ENCODE measurements at places on chromosomes 1 and 21.

DNA sequence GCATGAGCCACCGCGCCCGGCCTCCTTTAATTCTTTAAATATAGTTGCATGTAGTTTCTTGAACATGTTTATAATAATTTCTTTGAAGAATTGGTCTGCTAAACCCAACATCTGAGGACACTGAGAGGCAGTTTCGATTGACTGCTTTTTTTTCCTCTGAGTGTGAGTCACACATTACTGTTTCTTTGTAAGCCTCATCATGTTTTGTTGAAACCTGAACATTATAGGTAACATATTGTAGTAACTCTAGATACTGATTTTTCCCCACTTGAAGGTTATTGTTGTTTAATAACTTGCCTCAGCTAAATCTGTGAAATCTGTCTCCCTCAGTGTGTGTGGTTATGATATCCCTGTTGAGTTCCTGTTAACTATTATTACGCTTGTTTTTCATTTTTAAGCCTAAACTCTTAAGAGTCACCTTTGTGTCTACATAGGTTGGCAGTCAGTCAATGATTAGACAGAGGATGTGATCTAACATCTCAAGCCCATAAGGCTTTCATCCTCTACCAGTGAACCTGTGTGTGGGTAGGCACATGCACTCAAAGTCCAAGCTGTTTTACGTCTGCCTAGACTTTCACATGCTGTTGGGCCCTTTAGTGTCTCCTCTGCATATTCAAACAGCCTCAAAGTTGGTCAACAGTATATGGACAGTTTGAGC is 155.5 kb downstream of the KCNH1 start:
- DNase-seq: no peak

DNA sequence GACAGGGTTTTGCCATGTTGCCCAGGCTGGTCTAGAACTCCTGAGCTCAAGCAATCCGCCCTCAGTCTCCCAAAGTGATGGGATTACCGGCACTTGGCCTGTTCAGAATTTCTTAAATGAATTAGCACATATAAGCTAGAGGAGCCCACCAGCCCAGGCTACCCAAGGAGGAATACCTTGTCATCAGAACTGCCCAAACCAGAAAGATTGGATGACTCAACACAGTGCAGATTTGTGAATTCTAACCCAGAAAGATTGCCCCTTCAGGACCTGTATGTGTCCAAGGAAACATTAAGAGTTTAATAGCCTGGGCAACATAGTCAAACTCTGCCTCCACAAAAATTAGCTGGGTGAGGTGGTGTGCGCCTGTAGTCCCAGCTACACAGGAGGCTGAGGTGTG is 14.0 kb upstream of the LIN9 start:
- no peak for DNase-seq

DNA sequence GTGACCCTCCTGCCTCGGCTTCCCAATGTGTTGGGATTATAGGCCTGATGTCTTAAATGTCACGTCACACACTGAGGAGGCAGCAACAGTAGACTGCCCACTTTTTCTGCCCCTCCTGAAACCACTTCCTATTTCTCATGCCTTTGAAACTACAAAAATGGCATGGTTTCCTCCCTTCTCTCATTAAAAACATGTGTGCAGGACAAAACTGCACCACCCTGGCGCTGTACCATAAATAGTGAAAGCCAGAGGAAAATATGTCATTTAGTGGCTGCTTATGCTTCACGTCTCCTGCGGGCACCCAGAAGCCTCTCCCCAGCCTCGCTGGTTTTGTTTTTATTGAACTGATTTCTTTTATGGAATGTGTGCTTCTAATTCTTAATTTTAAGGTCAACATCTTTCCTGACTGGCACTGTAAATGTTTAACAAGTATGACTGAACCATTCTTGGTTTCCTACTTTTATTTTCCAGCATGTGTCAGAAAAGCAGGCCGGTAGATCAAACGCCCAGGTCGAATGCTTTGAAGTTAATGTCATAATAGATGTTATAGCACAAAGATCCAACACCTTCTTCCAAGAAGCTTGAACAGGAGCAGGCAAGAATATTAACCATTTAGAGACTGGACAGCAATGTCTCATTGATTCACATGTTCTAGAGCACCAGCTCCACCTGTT is 59.6 kb upstream of the C1orf87 start:
- DNase-seq: peak; percentile 50

- DNase-seq: no peak
These were observed 647.6 kb upstream of the PKN2 start for GRCh38 chr1:88036345-88037014.

GRCh38 chr1:26175346-26175745 is 1.9 kb upstream of the CNKSR1 start:
- no peak for DNase-seq

GRCh38 chr21:35046880-35047229 is 2.2 kb downstream of the RUNX1 start:
- DNase-seq: no peak

GRCh38 chr1:58934706-58935105 is 150.9 kb upstream of the JUN start:
- DNase-seq: no peak

GRCh38 chr1:115890580-115890979 is 49.7 kb upstream of the NHLH2 start:
- DNase-seq: no peak

DNA sequence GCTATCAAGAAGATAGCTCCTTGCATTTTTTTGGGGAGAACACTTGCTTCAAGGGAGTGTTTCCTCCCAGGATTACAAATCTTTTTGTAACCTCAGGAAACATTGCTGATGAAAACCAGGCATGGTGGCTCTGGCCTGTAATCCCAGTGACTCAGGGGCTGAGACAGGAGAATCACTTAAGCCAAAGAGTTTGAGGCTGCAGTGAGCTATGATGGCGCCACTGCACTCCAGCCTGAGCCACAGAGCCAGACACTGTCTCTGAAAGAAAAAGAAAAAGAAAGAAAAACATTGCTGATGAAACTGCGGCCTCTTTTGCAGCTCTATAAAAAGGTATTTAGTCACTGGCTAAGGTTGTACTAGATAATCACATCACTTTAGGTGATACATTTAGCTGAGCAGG is 7.3 kb downstream of the RNU1-2 start:
- peak; percentile 55 for DNase-seq

DNA sequence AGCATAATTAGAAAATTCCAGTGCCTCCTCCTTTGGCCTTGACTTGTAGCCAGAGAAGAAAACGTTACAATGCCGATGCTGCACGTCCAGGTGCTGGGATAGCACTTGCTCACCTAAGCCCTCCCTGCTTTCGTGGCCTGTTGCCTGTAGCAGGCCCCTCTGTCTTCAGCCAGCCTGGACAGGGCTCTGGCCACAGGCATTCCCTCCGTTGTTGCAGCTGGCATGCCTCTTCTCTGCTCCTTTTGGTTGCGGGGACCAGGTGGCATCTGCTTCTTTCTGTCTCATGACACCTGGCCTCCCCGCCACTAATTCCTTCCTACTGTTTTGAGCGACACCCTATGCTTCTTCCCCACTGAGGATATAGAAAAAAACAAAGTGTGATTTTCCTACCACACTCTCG is 54.6 kb upstream of the MORC3 start:
- no peak for DNase-seq

- no peak for DNase-seq
These were observed 55.9 kb upstream of the SAMD13 start for GRCh38 chr1:84245563-84245962.

DNA sequence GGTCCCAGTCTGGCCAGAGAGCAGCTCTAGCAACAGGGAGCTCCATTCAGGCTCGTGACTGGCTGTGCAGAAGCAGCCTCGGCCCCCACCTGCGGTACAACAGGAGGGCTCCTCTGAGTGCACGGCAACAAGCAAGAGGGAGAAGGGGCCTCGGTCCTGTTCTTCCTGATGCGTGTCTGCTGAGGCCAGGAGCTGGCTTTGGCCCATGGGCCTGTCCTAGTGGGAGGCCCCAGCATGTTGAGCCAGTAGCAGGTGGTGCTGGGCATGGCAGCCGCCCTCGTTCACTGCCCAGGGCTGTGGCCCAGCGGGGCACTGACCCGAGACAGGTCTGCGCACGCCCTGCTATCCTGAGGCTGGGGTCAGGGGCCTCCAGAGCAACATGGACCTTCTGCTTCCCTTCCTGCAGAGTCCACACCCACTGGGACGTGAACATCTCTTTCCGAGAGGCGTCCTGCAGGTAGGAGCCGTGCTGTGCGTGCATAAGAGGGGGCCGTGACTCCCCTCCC is 7.0 kb downstream of the SAMD11 start:
- DNase-seq: no peak

GRCh38 chr1:110163591-110163990 is 13.3 kb downstream of the SLC6A17 start:
- no peak for DNase-seq

DNA sequence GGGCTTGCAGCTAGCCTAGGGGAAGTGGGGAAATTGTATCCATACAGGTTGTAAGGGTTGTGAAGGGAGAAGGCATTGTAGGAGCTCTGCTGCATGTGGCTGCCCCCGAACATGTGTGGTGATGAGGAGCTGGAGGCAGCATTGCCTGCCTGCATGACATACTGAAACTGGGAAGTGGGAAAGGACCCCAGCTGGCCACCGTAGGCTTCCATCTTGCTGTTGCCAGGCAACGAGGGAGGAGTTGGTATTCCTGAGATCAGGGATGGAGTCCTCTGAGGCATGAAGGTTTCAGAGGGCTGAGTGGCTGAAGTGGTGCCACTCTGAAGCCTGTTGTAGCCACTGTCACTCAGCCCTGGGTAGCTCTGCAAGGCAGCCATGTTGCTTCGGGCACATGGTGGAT is 103.2 kb downstream of the TBX15 start:
- DNase-seq: no peak

DNA sequence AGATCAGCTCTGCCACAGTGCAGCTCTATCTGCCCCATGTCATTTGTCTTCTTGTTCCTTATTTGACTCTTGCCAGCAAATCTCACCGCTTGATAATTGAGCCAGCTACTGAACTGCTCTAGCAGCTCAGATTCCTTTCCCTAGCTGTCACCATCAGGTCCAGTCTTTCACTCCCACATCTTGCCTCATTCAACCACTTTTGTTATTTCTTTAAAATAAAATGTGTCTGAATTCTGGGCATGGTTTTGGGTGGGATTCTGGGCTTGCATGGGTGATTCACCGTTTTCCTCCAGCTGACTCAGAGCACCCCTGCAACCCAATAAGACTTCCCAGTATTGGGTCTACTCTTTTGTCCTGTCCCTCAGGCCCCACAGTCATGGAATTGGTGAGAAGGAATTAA is 215.7 kb downstream of the DSCAM start:
- no peak for DNase-seq

- DNase-seq: no peak
These were observed 36.0 kb downstream of the ATP1A1 start for GRCh38 chr1:116408803-116409720.

- DNase-seq: no peak
These were observed 1.2 kb downstream of the CHD5 start for GRCh38 chr1:6178751-6179563.

DNA sequence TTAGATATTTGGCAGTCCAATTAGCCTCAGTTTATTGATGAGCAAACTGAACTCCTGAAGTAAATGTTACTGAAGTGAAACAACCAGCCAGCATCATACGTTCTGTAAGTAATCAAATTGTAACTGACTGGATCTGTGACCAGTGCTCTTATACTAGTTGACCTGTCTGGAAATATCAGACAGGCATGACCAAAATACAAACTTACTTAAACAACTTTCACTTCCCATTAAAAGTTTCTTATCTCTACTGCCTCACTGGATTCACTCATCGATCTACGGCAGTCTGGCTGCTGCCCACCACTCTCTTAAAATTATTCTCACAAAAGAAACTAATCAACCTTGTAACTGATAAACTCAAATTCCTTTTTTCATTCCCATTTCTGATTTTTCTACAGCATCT is 56.4 kb downstream of the WDR3 start:
- no peak for DNase-seq

DNA sequence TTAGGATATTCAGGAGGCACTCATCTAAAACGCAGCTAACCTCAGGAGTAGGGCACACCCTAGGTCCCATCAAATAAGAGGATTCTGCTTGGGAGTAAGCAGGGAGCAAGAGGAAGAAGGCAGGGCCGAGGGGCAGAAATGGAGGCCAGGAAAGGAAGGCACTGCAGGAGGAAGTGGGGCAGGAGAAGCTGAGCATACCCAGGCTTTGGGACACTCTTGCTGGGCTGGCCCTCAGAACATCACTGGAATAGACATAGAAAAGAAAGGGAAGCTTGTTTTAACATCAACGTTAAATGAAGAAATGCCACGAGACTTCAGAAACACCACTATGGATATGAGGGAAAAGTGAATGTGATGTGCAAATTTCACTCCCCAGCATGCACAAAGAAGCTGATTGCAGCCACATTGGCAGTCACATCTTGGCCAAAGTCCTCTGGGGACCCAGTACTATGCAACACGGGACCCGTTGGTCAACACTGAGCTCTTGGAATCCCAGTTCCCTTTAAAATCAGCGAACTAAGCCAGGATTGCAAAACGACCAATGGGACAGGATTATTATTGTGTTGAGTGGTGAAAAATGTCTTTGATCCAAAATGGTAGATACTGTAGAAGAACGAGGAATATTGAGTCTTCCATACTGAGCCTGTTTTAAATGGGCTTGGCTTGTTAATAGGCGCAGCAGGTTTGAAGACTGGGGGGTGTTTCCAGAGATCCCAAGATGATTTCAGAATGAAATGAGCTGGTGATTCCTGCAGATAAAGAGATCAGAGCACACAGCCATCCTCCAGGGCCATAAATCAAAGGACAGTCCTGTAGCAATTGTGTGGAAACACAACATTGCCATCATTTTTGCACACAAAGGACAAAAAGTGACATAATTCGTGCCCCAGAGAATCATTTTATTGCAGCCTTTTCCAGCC is 152.4 kb downstream of the TOMM20 start:
- no peak for DNase-seq

GRCh38 chr1:8477166-8477982 is 159.5 kb downstream of the SLC45A1 start:
- no peak for DNase-seq

GRCh38 chr1:145999321-146000024 is 3.1 kb upstream of the TXNIP start:
- no peak for DNase-seq

DNA sequence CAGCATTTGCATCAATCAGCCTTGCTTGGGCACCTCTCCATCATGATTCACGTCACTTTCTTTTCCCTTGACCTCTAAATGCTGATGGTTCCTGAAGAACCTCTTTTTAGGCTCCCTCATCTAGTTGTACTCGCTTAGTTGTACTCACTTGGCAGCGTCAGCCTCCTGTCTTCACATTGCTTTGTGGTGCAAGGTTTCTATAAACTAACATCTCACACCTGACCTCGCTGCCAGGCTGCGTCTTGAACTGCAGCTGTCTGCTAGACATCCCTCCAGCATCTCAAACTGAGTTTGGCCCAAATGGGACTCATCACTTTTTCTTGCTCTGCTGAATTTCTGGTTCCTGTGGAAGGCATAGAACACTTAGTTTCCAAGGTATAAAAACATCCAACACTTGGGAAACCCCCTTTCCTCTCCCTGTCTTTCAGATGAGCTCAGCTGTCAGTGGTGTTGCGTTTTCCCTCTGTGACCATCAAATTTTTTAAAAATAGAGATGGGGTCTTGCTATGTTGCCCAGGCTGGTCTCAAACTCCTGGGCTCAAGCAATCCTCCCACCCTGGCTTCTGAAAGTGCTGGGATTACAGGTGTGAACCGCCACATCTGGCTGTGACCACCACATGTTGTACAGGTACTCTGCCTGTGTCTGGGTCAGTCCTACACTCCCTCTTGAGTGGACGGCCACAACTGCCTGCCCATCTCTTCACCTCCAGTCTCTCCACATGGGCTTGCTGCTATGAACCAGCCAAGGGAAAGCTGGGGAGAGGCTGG is 66.9 kb downstream of the SYT6 start:
- DNase-seq: no peak

All from NB4 (cell line).